ENCODE measurements at places on chromosomes 16 and 17.

DNA sequence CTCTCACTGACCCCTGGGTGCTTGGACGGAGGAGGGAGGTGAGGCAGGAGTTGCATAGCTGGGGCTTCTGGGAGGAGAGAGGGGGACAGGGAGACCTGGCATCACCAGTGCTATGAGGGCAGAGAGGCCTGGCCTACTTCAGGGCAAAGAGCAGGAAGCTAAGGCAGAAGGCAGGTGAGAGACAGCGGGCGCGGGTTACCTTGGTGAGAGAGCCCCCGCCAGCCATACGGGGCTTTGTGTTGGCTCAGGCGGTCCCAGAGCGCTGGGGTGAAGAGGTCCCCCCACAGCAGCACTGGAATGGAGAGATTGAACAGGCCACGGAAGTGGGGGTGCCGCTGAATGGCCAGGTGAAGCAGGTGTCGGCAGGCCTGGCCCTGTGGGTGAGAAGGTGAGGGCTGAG, 11.5 kb downstream of the ST6GALNAC2 start:
- DNase-seq, result no peak

DNA sequence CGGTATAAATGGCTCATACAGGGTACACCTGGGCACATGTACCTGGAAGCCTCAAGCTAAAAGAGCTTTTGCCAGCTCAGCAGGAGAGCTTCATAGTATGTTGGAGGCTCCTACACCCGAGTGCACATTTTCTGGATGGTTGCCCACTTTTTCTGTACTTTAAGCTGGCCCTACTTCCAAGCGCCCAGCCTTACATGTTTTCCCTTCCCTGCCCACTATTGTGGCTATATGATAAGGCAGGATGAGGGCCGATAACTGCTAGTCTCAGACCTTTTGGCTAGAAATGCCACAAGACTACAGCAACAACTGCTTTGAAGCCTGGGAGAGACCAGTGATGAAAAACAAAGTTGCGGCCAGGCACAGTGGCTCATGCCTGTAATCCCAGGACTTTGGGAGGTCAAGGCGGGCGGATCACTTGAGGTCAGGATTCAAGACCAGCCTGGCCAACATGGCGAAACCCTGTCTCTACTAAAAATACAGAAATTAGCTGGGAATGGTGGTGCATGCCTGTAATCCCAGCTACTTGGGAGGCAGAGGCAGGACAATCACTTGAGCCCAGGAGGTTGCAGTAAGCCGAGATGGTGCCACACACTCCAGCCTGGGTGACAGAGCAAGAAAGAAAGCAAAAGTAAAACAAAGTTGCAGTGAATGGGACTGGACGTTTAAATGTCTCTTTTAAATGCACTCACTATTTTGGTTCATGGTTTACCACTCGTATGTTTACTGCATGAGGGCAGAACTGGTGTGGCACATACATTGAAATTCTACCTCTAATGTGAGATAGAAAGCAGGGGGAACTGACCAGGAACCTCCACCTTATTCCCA, 14.2 kb upstream of the MARCHF10 start:
- no peak for DNase-seq

DNA sequence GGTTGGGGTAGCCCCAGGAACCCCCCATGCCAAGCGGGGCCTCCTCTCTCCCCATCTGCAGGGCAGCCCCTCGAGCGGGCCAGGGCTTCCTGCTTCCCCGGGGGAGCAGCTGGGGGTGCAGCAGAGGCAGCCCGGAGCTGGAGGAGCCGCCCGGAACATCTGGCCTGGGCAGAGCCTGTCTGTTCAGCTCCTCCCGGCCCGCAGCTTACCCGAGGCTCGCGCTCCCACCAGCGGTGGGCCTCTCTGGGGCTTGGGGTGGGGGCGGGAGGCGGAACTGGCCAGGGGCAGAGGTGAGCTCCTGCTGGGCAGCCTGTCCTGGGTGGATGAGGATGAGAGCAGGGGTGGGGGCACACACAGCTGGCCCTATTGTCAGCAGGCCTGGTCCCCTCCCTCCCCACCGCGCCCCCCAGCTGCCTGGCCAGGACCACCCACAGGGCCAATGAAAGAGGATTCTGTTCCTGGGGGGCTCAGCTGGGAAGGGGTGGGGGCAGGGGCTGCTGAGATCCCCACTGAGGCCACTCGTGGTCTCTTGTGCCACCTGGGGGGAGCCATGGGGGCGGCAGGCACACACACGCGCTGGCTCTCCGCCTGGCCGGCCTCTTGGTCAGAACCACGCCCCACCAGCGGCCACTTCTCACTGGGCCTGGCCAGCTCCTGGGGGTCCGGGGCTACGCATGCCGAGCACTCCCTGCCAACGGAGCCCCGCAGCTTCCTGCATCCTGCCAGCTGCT, 34.7 kb downstream of the BAHCC1 start:
- no peak for DNase-seq

- no peak for DNase-seq
Observed at GRCh38 chr16:67528222-67528869, at the start of gene RIPOR1. TSS of gene RIPOR1 (plus strand) at chr16:67528829. CDS start at chr16:67538447, 9,618 bp downstream.

DNA sequence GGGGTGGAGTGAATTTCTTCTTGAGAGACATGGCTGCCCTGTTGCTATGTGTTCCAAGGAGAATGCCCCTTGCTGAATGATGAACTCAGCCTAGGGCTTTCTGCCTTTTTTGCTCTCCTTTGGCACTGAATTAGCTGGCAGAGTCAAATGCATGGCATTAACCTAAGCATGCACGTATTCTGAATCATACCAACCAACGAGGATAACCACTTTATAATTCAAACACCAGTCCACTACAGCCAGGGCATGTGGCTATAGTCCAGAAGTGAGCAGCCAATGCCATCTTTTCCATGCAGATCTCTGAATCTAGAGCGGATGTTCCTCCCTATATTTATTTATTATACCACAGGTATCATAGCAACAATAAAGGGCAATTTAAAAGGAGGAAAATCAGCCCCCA, 15.7 kb downstream of the TMIGD1 start:
- DNase-seq, result no peak
